ENCODE measurements at places on chromosomes 11 and 22.

GRCh38 chr22:31449506-31449905 is 40.1 kb downstream of the EIF4ENIF1 start:
- no peak for DNase-seq

GRCh38 chr11:127644366-127644765 is 643.8 kb upstream of the KIRREL3 start:
- DNase-seq: no peak

DNA sequence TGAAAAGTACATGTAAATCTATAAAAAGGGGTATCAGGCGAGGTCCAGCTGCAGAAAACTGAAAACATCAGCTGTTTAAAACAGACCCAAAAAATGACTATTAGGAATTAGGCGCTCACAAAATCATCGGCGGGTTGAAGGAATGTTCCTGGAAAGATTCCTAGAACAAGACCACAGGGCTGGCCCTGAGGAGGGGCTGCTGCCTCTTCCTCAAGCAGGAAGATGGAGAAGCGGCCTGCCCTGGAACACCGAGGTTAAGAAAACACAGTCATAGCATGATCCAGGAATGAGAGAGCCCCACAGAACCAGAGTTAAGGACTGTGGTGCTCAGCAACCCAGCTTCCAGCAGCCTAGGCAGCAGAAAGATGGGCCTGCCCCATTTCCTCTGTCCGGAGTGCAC is 78.4 kb downstream of the C11orf91 start:
- no peak for DNase-seq

DNA sequence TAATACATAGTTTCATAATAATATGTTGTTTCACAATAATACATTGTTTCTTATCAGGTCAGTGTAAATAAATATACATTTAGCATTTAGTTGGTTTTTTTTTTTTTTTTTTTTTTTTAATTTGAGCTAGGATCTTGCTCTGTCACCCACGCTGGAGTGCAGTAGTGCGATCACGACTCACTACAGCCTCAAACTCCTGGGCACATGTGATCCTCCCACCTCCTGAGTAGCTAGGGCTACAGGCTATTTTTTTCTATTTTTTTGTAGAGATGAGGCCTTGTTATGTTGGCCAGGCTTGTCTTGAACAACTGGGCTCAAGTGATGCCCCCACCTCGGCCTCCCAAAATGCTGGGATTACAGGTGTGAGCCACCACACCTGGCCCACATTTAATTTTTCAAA is 43.5 kb downstream of the MIAT start:
- DNase-seq: no peak

- no peak for DNase-seq
Observed at GRCh38 chr11:95092549-95093324, 3.1 kb downstream of the ENDOD1 start.

DNA sequence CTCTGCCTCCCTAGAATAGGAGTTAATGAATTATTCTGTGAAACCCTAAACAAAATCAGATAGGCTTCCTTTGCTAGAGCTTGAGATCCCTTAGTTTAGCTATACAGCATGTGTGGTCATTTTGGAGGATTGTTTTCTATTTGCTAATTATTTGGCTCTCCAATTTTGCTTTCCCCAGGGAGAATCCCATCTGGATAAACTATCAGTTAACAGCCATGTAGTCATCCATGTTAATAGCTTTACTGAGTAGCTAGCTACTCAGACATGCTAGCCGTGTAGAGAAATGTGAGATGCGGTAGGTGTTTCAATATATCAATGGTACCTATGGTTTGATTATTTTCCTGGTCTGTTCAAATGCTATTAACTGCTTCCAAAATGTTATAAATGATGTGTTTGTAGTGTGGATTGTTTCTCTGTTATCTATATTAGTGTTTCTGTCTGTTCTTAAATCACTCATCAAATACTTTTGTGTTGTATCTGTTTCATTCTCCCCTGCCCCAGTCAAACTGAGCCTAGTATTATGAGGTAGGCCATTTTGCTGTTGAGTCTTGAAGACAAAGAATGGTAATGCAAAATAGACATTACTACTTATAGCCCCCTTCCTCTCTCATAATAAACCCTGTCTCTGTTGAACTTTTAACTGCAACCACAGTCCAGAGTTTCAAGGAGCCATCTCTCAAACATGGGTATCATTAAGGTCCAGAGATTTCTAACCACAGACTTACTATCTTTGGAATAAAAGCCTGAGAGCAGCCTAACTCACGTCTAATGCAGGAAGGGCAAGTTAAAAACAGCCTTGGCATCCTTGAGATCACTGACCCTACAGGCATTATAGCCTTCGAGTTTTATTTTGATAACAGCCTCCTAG is 56.1 kb upstream of the GRAMD1B start:
- no peak for DNase-seq

DNA sequence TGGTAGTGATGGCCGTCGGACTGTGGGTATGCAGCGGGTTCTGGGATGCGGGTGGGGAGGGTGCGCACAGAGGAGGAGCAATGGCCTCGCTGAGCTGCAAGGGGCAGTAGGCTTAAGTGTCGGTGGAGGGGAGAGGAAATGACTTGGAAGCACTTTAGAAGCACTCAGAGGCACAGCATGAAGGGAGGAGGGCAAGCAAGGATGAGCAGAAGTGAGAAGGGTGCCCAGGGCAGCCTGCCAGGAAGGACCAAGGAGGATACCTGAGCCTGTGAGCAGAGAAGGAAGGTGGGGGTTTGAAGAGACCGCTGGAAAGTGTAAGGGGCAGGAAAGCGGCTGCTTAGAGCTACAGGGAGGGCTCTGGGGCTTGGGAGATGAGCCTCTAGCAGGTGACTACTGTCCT is 330 bp downstream of the SLC5A1 start:
- no peak for DNase-seq

- no peak for DNase-seq
Observed at GRCh38 chr11:10348650-10349280, 43.9 kb downstream of the ADM start.

GRCh38 chr11:83056204-83056603 is 15.5 kb downstream of the RAB30 start:
- no peak for DNase-seq

DNA sequence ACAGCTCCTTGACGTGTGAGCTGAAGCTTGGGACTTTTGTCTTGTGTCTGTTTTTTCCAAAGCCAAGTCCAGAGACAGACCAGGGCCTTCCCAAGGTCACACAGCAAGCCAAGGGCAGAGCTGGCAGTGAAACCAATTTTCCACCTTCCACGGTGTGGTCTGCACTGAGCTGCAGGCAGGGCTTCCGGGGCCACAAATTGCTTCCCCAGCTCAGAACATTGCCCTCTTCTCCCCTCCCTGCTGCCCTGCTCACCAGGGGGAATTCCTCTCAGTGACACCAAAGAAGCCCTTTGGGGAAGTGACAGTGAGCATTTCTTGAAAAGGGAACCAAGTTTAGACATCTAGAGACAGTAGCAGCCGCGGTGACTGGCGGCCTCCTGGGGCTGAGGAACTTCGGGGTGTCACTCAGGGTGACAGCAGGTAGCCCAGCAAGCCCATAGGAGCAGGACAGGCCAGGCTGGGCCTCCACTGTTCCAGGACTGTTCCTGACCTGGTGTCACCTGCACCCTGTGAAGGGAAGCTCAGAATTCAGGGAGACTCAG is 9.2 kb downstream of the FXYD2 start:
- DNase-seq: no peak

- DNase-seq: peak; percentile 71
Observed at GRCh38 chr11:77547863-77548551, 41.7 kb upstream of the AQP11 start.

- peak; percentile 85 for DNase-seq
Observed at GRCh38 chr11:17767301-17767885, 32.8 kb downstream of the KCNC1 start.

DNA sequence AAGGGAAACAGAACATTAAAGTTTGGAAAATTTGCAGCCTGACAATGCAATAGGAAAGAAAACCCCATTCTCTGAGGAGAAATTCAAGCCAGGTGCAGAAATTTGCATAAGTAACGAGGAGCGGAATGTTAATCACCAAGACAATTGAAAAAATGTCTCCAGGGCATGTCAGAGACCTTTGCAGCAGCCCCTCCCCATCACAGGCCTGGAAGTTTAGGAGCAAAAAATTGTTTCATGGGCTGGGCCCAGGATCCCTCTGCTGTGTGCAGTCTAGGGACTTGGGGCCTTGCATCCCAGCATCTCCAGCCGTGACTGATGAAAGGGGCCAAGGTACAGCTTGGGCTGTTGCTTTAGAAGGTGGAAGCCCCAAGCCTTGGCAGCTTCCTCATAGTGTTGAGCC is 780.2 kb downstream of the LRRC4C start:
- no peak for DNase-seq

DNA sequence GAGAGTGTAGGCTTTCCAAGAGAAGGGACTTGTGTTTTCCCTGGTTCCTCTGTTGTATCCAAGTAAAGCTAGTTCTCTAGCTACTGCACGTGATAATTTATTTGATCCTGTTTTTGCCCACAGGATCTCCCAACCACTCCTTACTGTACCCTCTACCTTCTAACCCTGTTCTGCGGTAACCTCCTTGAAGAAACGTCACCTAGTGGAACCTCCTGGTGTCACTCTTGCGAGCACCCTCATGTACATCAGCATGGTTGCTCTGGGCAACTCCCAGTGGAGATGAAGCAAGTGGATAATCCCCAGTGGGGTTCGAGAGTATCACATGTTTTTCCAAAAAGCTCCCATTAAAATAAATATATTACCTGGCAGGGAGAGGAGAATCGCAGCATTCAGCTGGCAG is 108.9 kb upstream of the CLMP start:
- no peak for DNase-seq

- DNase-seq: no peak
Observed at GRCh38 chr22:20626811-20627210, 119.4 kb downstream of the MED15 start.

DNA sequence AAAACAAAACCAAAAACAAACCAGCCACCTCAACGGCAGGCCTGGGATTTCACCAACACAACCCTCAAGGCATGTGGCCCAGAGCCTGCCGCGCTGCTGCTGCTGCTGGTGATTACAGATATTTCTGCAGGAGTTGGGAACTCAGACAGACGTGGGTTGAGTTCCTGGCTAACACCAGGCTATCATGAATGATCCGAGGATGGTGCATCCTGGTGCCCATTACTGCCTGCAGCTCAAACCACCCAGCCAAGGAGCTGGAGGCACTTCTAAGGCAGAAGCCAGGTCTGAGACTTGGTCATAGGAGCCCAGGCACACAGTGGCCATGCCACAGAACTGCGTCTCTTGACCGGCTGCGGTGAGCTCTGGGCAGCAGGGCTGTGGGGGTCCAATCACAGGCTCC is 151.8 kb downstream of the MPPED1 start:
- no peak for DNase-seq

DNA sequence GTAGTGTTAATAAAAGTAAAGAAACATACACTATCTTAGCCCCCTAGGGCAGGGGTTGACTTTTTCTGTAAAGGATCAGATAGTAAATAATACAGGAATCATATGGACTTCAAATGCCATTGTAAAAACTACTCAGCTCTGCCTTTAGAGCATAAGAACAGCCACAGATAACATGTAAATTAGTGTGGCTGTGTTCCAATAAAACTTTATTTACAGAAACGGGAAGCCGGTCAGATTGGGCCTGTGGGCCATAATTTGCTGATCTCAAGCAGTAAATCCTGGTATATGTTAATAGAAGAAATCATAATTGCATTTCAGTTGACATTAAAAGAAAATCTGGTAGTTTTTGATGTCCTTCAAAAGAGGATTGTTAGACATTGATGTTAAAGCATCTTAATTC is 76.5 kb downstream of the ZC3H12C start:
- peak; percentile 27 for DNase-seq

Data from NCI-H526 (cell line).